Right ventricle myocardium superior (tissue), 1 donor: ENCODE measurements at places on chromosomes 7 and 10.

- no peak for DNase-seq
Measured at GRCh38 chr7:107321611-107322010, 148.2 kb upstream of the GPR22 start.

DNA sequence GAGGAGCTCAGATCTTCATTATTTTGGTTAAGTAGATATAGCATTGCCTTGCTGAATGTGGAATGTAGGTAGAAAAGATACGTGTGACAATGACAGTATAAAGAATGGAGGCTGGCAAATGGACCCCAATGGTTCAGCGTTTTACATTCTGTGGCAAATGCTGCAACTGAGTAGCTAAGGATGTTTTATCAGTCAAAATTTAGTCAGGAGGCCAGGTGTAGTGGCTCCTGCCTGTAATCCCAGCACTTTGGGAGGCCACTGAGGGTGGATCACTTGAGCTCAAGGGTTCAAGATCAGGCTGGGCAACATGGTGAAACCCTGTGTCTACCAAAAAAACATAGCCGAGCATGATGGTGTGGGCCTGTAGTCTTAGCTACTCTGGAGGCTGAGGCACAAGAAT lies 120.5 kb upstream of the GHITM start:
- no peak for DNase-seq

GRCh38 chr7:134279898-134280297 lies 36.8 kb downstream of the SLC35B4 start:
- no peak for DNase-seq

GRCh38 chr7:135178364-135178763 lies 7.9 kb upstream of the CYREN start:
- DNase-seq, result no peak

GRCh38 chr7:74561898-74562613 lies 95.5 kb upstream of the GTF2I start:
- DNase-seq, result no peak

- DNase-seq, result no peak
Measured at GRCh38 chr10:48458662-48459048, 146.2 kb downstream of the ARHGAP22 start.
